ENCODE measurements at places on chromosomes 11 and 22.

GRCh38 chr11:9104580-9104979 lies 13.2 kb upstream of the SCUBE2 start:
- DNase-seq, result no peak

- no peak for DNase-seq
These were observed 7.8 kb downstream of the LARGE2 start for GRCh38 chr11:45930031-45930794.

GRCh38 chr22:35464399-35464798 lies 64.5 kb downstream of the MCM5 start:
- DNase-seq, result no peak

DNA sequence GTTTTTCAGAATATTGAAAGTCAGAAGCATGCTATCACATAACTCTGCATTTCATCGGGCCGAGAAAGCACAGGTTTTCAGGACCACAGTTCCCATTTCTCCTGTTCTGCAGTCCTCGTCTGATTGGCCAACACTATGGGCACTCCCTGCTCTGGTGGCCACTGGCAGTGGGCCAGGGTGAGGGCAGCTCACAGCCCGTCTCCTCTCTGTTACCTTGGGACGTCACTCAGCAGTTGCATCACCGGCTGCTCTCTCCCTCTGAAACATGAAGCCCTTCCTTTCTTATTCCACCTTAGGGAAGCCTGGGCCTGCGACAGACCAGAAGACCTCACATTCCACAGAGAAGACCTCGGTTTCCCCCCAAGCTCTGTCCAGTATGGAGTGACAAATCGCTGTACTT lies 11.4 kb upstream of the MICAL3 start:
- no peak for DNase-seq

GRCh38 chr11:43101113-43101512 lies 210.7 kb upstream of the API5 start:
- DNase-seq, result no peak
